Activated CD4-positive, CD25-positive, alpha-beta regulatory T cell treated with anti-CD3 and anti-CD28 coated beads, Interleukin-2, amount 50 U/mL, for 72 hours (primary cell): ENCODE measurements at places on chromosomes 2 and 18.

- no peak for DNase-seq
Measured at GRCh38 chr18:36828157-36828629, 609 bp downstream of the TPGS2 start.

GRCh38 chr2:123993728-123994323, 31.3 kb upstream of the CNTNAP5 start:
- DNase-seq, result no peak

DNA sequence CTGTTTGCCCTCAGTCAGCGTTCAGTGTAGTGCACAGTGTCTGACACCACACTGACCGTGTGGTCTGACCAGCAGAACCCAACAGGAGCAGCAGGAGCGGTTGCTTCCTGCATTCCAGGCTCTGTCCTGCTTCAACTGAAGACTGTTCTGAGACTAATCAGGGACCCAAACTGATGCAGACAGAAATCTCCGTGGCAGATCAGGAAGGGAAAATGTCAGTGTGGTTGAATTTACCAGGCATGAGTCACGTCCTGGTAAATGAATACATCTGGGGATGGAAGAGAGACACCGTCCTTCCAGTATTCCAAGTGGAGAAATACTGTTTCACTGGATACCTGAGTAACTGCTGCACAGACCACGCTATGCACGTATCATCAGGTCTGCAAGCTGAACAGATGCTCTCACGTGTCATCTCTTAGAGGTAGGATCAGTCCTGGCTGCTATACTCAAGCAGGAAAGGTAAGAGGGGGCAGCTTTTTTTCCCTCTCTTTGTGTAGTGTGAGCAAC, 223.6 kb upstream of the EPAS1 start:
- no peak for DNase-seq

DNA sequence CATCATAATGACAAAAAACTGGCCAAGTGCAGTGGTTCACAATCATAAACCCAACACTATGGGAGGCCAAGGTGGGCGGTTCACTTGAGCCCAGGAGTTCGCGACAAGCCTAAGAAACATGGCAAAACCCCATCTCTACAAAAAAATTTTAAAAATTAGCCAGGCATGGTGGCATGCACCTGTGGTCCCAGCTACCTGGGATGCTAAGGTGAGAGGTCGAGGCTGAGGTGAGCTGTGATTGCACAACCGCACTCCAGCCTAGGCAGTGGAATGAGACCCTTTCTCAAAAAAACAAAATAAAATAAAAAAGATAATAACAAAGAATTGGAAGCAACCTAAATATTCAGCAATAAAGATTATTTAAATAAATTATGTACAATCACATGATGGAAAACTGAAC, 21.8 kb downstream of the PSTPIP2 start:
- no peak for DNase-seq

- DNase-seq, result no peak
Measured at GRCh38 chr2:157748371-157749142, 119.9 kb upstream of the ACVR1C start.

DNA sequence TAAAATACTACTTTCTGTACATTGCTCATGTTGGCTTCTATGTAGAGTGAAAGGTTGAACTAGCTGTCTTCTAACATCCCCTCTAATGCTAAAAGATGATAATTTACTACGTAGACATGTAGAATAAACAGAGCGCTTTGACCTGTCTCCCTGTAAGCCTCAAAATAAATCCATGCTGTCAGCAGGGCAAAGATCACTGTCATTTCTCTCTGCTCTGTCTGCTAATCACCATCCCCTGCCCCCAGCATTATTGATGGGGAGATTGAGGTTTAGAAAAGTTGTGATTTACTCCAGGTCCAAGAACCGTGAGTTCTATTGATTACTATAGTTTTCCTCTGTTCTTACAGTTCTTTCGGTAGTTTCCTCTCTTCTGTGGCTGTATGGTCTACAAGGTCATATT, 39.0 kb upstream of the GRHL1 start:
- DNase-seq, result no peak

GRCh38 chr18:3566851-3567250, 116.9 kb downstream of the TGIF1 start:
- DNase-seq, result no peak

- peak; percentile 31 for DNase-seq
Measured at GRCh38 chr2:84855731-84856130, 25.2 kb downstream of the TRABD2A start.

GRCh38 chr2:171521361-171522051, 768 bp upstream of the CYBRD1 start:
- DNase-seq, result no peak

- no peak for DNase-seq
Measured at GRCh38 chr2:159797225-159797542, 824 bp downstream of the CD302 start.

DNA sequence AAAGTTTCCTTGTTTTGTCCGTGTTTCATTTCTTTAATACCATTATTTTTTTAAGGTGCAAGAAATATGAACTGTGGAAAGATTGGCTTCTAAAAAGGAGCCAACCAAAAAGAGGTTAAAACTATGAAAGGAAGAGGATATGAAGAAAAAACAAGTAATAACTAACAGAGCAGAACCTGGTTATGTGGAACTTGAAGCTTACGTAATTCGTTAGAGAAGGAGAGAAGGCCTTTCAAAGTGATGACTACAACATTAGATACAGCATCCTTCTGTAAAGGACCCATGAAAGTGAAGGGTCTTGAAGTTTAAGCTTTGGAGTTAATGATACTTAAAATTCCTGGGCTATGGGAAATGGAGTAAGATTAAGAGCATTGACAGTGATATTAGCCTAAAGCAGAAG, 84.5 kb downstream of the ANKRD12 start:
- no peak for DNase-seq

- DNase-seq, result no peak
Measured at GRCh38 chr2:46863882-46864281, 51.7 kb downstream of the MCFD2 start.

DNA sequence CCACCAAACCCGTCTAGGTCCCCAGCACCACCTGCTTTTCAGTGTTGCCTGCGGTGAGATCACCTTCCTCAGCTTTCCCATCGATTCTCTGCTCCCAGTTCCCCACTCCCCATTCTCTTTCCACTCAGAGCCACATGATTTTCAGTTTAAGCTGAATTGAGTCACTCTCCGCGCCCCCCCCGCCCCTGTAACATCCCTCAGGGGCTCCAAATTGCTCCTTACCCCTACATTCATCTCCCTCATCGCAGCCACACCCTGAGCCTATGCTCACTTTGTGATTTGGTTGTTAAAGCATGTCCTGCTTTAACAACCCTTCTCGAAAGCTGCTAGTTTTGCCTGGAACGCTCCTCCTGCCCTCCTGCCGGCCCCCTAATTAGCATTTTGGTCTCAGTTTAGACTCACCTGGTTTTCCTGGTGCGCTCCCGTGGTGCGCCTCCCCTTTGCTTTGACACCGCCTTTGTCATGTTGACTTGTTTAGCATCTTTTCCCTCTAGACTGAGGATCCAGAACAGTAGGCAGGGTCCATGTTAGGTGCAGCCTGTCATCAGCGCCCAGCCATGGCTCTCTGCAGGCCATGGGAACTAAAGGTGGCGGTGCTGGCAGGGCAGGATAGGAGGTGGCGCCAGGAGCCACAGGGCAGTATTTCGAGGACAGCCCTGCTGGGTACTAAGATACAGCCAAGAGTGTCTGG, 60.8 kb downstream of the ST3GAL5 start:
- no peak for DNase-seq

DNA sequence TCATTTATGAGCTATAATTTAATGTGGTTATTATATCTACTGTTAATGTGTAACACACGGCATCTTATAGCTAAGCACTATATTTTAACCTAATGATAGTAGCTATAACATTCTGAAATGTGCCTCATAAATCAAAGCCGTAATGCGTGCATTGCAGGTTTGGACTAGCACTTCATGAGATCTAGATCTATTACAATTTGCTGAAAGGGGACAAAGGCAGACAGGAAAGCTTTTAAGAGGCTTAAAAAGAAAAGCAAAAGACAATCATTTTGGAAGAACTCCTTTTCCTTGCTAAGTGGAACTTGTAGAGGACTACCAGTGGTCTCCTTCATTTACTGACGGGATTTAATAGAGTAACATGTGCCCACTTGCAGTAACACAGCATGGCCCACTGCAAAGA, 213.1 kb downstream of the NBAS start:
- no peak for DNase-seq

GRCh38 chr2:83055376-83056010, 1403.6 kb downstream of the SUCLG1 start:
- no peak for DNase-seq

- DNase-seq, result no peak
Measured at GRCh38 chr2:144217853-144218633, 301.9 kb downstream of the ZEB2 start.

- no peak for DNase-seq
Measured at GRCh38 chr2:69716555-69717120, 25.3 kb upstream of the ANXA4 start.
